ENCODE measurements at places on chromosomes 2 and 18.

GRCh38 chr2:39648580-39648979, 17.1 kb upstream of the TMEM178A start:
- no peak for DNase-seq

DNA sequence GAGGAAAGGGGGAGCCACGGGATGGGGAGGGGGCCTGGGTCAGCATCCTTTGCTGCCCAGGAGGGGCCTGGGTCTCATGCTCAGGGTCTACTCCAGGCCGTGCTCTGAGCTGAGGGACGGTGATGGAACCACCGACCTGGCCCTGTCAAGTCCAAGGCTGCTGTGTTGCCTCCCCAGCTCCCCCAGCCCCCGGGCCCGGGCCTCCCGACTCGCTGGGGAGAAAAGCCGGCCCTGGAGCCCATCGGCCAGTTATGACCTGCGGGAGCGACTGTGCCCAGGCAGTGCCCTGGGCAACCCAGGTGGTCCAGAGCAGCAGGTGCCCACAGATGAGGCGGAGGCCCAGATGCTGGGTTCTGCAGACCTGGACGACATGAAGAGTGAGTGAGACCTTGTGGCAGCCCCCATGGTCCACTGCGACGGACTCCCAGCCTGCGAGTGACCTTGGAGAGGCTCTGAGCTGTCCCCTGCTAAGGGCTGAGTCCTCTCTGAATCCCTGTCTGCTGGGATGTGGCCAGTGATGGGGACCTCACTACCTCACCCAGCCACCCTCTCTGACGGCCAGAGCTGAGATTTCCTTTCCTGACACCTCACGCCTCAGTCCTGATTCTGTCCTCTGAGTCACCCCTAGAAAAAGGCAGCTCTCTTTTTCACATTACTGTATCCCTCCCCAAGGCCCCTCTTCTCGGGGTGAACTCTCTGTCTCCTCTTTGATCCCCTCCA, 2.7 kb downstream of the SLC4A3 start:
- peak; percentile 14 for DNase-seq

- peak; percentile 16 for DNase-seq
Observed at GRCh38 chr2:72603481-72603880, 222.4 kb downstream of the EXOC6B start.

DNA sequence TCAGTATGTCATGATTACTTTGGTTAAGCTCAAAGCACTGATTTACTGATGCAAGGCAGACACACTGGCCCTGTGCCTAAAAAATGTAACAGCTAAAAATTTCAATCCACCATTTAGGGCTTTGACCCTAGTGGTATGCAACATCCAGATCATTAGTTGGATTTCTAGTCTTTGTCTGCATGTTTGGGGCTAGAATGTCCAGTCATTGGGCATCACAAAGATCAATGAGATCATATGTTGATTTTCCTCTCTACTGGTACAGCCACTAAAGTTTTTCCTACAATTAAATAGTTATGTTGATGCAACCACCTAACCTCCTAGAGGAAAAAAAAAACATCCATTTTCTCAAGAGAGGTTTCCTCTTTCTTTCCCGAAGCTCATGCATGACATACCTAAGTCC, 53.4 kb upstream of the REV1 start:
- no peak for DNase-seq

- no peak for DNase-seq
Observed at GRCh38 chr18:41899535-41899934, 55.5 kb upstream of the PIK3C3 start.

- no peak for DNase-seq
Observed at GRCh38 chr2:143463719-143464118, 334.5 kb downstream of the ARHGAP15 start.

DNA sequence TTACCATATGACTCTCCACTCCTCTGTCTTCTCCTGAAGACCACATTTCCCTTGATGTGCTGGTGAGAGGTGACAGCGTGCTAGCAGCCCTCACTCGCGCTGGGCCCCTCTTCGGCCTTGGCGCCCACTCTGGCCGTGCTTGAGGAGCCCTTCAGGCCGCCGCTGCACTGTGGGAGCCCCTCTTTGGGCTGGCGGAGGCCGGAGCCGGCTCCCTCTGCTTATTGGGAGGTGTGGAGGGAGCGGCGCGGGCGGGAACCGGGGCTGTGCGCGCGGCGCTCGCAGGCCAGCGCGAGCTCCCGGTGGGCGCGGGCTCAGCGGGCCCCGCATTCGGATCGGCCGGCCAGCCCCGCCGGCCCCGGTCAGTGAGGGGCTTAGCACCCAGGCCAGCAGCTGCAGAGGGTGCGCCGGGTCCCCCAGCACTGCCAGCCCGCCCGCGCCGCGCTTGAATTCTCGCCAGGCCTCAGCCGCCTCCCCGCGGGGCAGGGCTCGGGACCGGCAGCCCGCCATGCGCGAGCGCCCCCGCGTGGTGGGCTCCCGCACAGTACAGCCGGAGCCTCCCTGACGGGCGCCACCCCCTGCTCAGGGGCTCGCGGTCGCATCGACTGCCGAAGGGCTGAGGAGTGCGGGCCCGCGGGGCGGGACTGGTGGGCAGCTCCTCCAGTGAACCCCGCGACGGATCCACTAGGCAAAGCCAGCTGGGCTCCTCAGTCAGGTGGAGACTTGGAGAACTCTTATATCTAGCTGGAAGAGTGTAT, 246.6 kb upstream of the REG3G start:
- DNase-seq: no peak

- no peak for DNase-seq
Observed at GRCh38 chr2:113216891-113217454, 43.2 kb downstream of the PSD4 start.

- no peak for DNase-seq
Observed at GRCh38 chr18:25446972-25447371, 95.0 kb upstream of the ZNF521 start.
